ENCODE measurements at places on chromosomes 11 and 22. TPM values are rescaled to one million over a fixed set of nuclear protein-coding genes. Genes with fewer than 3 reads are reported as not detected.

The ROBO4 gene
- not detected for total RNA-seq

The GRM5 gene
- total RNA-seq = not detected

The OMP gene
- total RNA-seq = not detected

The DRG1 gene
- 123 TPM for total RNA-seq

The MEI1 gene
- 24.0 TPM for total RNA-seq

The PNPLA3 gene
- total RNA-seq = 0.15 TPM

The PRG3 gene
- total RNA-seq = not detected

The RASL10A gene
- total RNA-seq = not detected

The TTC28 gene
- 0.67 TPM for total RNA-seq

The TMEM258 gene
- total RNA-seq = 160 TPM

The NEFH gene
- 9.9 TPM for total RNA-seq

The HBB gene
- total RNA-seq = not detected

The PTGDR2 gene
- total RNA-seq = 0.19 TPM

Data from activated CD8-positive, alpha-beta memory T cell treated with anti-CD3 and anti-CD28 coated beads for 36 hours (primary cell).